MM.1S (cell line): ENCODE measurements at places on chromosomes 3 and 15.

DNA sequence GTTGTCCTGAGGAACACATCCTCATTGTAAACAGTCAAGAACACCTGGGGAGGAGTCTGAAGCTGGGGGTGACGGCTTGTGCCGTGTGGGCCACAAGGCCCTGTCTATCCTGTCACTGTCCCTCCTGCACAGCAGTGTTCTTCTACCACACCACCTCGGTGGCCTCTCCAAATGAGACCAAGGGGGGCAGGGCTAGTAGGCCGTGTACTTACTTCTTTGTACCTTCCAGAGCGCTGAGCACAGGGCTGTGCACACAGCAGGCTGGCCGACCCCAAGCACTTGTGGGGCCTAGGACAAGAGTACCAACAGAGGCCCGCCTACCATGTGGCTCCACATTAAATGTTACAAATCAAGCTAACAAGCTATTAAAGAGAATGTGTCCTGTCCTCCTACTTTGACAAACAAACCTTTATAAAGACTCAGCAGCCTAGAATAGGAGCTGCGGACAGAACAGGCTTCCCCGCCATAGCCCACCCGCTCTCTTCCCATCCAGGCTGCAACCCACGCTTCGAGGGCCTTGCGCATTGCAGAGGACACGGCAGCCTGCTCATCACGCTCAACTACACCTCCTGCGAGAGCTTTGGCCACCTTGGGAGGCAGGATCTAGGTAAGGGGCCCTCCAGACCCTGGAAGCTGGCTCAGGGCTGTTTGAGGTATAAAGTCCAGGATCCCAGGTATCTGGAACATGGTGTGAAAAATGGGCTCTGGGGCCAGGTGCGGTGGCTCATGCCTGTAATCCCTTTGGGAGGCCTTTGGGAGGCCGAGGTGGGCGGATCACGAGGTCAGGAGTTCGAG lies 30.5 kb downstream of the MELTF start:
- no peak for DNase-seq

DNA sequence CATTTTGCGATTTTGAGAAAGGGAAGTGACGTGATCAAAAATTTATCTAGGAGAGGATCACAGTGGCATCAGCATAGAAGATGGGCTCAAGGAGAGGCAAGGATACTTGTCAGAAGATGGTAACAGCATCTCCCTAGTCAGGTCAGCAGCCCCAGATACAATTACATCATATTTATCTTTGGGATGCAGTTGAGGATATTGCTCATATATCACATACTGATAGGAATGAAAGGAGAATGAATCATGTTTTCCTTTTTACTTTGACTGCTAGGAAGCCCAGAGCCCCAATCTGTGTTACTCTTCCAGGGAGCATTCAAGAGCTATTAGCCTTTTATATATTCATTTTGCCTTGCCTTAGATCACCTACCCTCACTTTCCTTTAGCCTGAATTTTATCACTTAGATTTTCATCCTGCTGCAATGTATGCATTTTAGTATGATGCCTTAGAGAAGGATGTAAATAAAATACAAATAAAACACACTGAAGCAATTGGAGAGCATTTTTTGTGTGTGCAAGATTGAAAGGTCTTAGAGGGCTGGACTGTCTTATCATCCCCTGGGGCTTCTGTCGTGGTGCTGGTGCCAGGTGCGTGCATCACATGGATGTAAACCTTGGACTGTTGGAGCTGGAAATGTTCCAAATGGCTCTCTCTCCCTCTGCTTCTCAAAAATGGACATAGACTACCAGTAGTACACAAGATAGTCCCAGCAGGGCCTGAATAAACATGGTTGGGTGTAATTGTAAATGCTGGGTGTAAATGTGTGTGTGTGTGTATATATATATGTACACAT lies 40.3 kb downstream of the CORO2B start:
- no peak for DNase-seq

DNA sequence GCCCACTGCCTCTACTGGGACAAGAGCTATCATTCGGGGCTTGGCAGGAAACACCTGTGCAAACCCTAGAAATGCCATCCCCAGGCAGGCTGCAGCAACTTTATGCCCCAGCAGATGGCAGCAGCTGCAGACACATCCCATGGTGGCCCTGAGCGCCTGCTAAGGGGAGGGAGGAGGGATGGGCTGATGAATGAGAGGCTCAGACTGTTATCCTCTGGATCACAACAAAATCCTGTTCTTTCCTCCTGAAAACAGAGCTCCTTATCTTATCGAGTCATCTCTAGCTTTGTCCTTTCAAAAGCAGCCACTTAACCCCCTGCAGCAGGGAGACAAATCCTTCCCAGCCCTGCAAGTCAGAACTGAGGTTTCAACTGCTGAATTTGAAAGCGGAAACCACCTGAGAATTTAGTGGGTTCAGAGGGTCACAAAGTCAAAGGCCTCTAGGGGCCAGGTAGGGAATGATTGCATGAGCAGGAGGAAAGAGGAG lies 90.6 kb upstream of the PROK2 start:
- peak; percentile 86 for DNase-seq

GRCh38 chr3:14242490-14243311 lies 64.1 kb downstream of the LSM3 start:
- DNase-seq = no peak

DNA sequence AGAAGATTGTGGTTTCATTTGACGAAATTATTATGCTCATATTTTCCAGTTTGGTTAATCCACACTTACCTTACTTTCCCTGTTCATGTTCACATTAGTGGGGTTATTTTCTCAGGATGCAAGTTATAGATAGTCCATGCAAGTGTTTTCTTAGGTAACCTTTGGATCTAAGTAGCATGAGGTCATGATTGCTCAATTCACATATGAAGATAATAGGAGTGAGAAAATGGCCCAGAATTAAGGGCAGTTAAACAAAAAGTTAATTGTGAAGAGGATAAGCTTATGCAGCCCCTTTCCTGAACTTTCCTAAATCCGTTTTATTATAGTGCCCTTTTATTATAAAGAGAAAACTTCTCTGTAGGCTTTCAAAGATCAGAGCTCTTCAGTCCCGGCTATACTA lies 83.4 kb downstream of the CD200R1L start:
- DNase-seq = no peak

DNA sequence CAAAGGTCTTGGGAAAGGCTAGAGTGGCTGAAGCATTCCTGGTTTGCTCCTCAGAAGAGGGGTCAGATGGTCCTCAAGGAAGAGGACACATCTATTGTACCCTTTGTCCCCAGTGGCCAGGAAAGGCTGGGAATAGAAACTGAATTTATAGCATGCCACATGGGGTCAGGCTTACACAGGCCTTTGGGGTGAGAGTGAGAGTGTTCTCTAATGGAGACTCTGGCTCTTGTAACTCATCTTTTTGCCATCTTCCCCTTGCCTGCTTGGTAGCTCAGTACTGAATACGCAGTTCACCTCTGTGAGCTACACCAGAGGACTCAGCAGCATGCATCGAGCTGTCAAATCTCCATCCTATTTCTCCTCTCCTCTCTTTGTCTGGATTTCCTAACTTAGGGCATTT lies 87.5 kb downstream of the ATP2B2 start:
- no peak for DNase-seq

- no peak for DNase-seq
These were observed 8.6 kb downstream of the MAP3K13 start for GRCh38 chr3:185371306-185372074.

DNA sequence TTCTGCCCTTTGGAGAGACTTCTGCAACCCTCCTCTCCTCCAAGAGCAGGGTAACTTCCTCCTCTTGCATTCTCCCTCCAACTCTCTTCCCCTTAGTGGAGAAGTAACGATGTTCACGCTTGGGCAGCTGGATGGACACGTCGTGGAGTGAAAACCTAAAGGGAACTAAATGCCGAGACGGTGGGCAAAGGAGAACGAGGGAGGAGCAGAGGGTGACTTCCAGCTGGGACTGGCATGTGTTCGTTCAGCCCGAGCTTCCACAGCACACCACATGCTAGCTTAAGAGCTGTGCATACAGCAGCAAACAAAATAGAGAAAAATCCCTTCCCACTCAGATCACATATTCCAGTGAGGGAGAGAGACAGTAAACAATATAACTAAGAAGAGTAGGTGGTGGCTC lies 179.8 kb downstream of the SLCO3A1 start:
- DNase-seq = no peak

GRCh38 chr3:156535162-156535627 lies 19.7 kb downstream of the SSR3 start:
- DNase-seq = no peak

GRCh38 chr15:74790080-74790916 lies 8.4 kb downstream of the CSK start:
- DNase-seq = peak; percentile 38

DNA sequence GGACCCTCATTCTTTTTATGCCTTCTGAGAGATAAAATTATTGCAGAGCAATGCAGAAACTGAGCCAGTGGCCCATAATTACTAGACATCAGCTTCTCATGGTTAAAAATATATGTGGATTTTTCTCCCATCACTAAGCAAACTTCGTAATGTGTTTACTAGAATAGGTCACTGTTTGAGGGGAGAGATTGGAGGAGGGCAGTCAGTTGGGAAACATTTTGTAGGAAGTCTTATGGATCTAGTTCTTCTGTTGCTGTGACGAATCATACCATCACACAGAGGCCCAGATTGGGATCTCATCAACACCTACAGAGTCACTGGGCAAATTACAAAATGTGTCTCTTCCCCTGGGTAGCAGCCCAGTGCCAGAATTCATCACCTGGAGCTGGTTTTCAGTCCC lies 81.4 kb downstream of the PDE8A start:
- DNase-seq = no peak

DNA sequence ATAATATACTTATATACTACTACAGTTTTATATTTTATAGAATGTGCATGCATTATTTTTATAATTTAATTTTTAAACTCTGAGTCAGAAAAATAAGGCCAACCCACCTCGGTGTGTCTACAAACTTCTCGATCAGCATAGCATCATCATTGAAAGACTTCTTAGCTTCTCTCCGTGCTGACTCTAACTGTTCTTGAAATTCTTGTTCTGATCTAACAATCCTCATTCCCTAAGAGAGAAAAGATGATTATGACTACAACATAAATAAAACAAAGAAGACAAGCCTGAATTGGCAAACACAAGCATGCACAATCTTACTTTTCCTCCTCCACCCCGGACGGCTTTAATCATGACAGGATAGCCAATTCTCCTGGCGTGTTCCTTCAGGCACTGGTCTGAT lies 28.4 kb downstream of the MCCC1 start:
- no peak for DNase-seq

DNA sequence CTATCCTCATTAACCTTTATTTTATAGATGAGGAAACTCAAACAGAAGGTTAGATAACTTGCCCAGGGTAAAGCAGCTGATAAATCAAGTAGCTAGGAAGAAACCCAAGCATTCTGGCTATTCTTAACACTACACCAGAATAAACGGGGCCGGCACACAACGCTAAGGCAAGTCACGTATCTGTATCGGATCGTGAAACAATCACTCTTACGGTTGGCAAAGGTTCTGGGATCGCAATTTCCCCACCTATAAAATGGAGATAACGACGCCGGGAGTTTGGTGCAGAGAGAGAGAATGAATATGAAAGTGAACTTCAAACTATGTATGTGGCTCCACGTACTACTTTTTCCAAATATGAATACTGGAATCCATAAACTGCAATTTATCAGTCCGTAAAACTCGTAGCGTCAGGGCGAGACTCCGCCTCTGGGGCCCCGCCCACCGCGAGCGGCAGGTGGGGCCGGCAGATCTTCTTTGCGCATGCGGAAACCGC lies 252 bp upstream of the ARMC8 start:
- peak; percentile 92 for DNase-seq

DNA sequence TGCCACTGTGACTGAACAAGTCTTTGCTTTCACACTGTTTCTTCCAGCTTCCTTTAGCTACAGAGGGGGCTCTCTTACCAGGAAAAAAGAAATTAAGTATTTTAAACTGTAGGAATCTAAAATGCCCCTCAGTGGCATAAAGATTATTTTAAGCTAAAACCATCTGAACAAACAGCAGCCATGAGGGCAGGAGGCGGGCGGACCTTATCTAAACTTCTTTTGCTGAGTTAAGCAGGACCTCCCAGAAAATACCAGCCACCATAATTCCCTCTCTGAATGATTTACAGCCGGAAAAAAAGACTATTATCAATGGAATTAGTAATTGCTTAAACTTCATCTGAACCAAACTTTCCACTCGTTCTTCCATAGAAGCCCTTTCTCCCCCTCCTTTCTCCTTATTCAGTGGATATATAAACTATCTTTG lies 5.2 kb upstream of the TOPAZ1 start:
- no peak for DNase-seq

DNA sequence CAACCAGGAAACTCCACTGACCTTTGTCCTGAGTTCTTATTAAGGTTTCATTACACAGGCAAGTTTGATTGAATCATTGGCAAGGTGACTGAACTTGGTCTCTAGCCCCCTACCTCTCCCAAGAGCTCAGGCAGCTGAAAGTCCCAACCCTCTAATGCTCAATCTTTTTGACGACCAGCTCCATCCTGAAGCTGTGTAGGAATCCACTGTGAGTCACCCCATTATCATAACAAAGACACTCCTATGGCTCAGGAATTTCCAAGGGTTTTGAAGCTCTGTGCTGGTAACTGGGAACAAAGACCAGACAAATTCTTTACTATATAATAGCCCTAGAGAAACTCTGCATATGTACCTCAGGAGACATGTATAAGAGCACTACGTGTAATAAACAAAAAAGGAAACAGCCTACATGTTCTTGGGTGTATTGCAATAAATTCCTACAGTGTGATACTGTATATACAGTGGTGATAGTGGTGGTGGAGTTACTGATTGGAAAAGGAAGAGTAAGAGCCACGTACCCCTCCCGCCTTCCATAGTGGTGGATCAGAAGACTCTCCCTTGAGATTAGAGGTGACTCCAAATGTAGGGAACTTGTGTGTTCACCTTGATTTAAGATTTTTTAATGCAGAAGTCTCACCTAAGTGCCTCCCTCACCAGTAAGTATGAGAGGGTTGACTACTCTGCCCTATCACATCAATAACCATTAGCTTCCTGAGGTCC lies 116.6 kb downstream of the ST8SIA2 start:
- no peak for DNase-seq

- no peak for DNase-seq
These were observed 28.9 kb downstream of the FSTL1 start for GRCh38 chr3:120421926-120422325.

GRCh38 chr3:61715886-61716527 lies 154.6 kb downstream of the PTPRG start:
- DNase-seq = no peak

GRCh38 chr3:177263615-177264368 lies 66.5 kb upstream of the TBL1XR1 start:
- peak; percentile 52 for DNase-seq

- DNase-seq = no peak
These were observed 3.2 kb downstream of the EIF1B start for GRCh38 chr3:40312661-40313226.

GRCh38 chr15:66997212-66997611 lies 68.2 kb upstream of the SMAD3 start:
- no peak for DNase-seq
